ENCODE measurements at places on chromosomes 16 and 17. TPM values are rescaled to one million over a fixed set of nuclear protein-coding genes. Genes with fewer than 3 reads are reported as not detected.

SP6 gene
- total RNA-seq: under 0.01 TPM

ABCC12 gene
- total RNA-seq: 0.19 TPM

TAT gene
- not detected for total RNA-seq

CCL16 gene
- total RNA-seq: not detected

HOXB13 gene
- not detected for total RNA-seq
